ENCODE measurements at places on chromosomes 12 and 14.
A peak's percentile ranks its signal among the peaks of the same experiment; 100 is the strongest.

DNA sequence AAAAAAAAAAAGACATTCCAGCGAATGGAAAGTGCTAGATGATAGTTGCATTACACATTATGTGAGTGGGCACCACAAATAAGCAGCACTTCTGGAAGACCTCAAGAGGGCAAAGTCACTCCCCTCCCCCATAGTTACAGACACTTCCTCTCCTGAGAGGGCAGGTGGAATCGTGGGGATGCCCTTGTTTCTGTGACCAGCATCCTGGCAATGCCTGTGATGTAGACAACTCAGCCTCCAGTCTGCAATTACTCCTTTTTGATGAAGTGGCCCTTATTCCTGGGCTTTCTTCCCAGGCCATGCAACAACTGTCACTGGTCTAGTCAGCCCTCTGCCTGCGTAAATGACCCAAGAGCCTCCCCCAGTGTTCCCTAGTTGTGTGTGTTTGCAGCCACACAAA, 104.8 kb downstream of the VRK1 start:
- DNase-seq = no peak

DNA sequence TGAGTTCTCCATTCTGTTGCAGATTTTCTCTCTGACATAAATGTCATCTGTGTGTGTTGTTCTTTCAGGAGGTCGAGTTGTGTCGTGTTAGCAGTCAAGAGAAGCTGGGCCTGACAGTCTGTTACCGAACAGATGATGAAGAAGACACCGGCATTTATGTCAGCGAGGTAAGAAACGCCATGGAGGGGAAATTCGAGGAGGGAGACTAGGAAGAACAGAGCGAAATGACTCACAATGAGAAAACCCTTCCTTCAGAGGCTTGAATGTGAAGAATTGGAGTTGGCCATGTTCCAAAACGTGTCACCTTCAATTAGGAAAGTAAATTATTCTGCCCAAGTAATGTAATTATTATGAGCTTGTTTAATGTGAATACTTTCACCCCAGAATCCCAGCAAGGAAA, 364.5 kb downstream of the PDZRN4 start:
- peak; percentile 87 for DNase-seq

DNA sequence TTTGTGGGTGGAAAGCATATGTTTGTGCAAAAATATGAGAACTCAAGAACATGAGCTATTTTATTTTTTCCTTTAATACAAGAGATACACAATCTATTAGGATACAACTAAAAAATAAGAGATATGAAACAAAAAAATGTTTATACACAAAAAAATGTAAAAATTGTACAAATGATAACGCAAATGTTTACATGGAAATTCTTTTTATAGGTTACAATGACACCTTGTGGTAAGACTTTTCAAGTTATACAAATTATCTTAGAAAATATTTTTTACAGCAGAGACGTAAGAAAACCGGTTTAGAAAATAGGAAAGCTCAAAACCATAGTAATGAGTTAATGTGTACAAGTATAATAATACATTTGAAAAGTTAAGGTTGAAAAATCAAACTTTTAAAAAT, 25.5 kb downstream of the CEP83 start:
- no peak for DNase-seq

DNA sequence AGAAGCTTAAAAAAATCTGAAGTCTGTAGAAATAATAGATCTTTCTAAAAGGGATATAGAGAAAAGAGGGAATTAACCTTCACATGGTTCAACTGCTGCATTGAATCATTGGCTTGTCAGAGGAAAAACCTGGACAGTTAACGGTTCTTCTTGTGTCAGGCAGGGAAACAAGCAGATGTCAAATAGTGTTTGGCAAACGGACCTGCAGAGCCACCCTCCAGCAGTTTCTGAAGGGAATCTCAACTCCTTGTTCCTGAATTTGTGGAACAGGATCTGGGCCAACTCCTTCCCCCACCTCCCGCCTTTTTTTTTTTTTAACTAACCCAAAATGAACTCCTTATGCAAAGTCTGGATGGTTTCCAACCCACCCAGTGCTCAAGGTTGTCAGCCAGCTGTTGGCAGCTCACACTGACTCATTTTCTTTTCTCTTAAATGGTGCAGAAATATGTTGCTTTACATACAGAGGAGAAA, 187.3 kb downstream of the CAND1 start:
- DNase-seq = peak; percentile 31

DNA sequence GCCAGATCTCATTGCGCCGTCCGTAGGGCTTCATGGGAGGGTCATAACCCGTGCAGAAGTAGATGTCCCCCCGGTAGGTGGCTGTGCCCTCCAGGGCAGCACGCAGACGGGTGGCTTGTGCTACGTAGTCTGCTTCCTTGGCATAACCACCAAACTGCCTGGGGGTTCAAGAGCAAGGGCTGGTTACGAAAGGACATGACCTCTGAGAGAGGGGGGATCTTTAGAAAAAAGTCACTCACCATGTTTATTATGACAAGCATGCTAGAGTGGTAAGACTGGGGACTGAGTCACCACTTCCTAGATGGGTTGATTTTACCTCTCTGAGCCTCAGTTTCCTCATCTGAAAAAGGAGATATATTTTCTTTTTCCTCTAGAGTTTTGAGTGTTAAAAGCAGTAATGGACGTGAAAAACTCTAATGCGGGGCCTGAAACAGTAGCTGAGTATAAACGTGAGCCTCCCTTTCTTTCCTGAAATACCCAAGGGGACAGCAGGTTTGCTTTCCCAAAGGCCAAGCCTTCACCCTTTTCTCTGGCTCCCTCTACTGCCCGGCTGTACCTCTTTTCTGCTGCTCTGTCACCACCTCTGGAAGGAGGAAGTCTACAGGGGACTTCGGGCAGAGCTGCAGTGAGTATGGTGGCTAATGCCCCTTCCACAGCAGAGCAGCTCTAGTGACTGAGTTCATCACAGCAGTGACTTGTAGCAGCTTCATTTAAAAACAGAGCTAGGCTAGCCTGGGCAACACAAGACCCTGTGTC, 23.5 kb upstream of the GPRC5D start:
- DNase-seq = peak; percentile 52

- no peak for DNase-seq
Observed at GRCh38 chr12:93708952-93709351, 31.8 kb downstream of the CRADD start.

DNA sequence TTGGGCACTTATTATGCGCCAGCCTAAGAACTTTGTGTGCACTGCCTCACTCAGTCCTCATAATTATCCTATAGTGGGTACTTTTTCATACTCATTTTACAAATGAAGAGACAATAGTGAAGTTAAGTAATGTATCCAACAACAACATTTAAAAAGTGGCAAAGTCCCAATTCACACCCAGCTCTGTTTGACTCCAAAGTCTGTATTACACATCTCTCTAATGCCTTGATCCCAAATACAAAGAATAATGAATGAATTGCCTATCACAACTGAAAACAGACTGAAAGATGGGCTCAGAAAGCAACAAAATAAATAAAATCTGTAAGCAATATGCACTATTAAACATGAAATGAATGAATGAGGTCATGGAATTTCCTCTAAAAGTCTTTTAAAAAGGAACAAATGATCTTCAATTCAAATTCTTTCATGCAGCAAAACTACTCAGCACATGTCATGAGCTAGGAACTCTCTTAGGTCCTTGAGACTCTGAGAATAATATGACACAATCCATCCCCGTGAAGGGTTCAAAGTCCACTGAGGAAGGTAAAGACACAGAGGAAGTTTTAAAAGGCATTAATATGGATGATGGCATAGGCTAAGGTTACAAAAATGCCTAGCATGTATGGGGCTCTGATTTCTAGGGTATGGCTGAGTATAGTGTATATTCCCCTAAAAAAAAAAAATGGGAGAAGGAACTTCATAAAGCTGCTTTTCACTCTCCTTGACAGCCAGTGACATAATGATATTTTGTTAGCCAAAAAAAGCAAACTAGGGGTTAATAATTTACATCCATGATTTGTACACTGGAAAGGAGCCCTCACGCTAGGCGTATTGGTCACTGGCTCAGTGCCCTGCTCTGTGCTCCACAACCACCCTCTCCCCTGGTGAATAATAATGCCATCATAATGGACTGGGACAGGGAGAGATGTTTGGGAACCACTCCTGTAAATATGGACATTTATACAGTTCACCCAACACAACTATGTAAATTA, 103.4 kb downstream of the SLC2A13 start:
- DNase-seq = no peak

DNA sequence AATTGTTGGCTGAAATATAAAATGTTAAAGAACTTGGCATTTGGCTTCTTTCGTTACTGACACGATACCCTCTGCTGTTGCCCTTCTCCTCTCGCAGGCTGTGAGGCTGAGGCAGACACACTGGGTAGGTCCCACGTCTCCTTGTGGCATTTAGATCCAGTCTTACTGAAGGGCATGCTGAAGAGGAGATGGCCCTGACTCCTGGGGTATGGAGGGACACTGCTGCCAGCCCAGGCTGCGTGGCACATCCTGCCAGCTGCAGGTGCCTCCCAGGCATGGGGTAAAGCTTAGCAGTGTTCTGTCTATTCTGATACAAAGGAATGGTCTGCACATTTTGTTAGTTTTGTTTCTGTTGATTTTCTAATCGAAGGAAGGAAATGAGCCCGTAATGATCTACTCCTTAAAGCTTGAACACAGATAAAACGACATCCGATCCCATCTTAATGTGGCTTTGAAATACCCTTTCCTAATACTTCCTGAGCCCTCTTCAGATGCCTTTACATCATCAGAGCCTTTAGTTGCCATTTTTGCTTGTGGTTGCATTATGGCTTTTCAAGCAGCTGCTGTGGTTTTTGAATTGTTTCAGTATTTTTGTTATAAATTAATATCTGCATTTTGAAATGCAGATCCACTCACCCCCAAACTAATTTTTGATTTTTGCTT, 61.1 kb downstream of the WDR20 start:
- DNase-seq = peak; percentile 19

GRCh38 chr12:92573104-92573503, 129.7 kb upstream of the PLEKHG7 start:
- DNase-seq = no peak

DNA sequence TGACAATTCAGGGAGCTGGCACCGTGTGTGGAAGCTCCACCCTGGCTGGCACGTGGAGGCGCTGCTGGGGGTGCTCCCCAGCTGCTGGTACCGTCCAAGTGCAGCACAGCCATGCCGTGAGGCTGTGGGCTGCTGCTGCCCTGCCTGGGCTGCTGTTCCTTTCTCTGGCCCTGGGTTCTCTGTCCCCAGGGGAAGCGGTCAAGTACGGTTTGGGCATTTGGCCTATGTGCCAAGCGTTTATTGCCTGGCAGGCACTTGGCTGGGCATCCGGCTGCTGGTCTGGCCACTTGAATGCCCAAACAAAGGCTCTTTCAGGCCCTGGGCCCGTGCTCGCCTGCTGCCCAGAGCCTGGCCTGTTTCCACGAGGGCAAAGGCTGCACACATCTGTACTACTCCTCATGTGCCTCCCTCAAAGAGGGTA, 39.6 kb downstream of the RHOF start:
- no peak for DNase-seq

DNA sequence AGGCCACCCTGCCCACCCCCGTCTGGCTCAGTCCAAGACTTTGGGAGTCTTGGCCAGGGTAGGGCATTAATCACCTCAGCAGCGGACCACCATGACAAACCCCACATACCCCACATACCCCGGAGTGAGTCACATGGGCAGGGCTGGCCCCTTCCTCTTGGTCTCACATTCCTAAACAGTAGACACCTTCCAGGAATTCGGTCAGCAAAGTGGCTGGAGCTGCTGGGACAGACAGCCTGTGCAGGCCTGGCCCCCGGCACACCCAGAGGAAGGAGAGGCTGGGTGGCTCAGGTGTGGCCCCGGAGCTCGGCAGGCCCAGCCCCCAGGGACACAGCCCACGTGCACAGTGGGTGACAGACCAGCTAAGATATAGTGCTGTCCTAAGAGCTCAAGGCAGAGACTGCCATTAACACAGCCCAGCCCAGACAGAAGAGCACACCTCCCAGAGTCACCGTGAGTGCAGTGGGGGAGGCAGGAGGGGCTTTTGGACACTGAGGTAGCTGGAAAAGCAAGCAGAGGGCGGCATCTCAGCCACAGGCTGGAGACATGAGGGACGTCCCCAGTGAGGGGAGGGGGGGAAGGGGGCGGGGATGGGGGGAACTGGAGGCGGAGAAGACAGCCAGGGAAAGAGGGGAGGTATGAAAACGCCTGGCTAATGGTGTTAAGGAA, 24.0 kb downstream of the CCDC85C start:
- DNase-seq = peak; percentile 78

DNA sequence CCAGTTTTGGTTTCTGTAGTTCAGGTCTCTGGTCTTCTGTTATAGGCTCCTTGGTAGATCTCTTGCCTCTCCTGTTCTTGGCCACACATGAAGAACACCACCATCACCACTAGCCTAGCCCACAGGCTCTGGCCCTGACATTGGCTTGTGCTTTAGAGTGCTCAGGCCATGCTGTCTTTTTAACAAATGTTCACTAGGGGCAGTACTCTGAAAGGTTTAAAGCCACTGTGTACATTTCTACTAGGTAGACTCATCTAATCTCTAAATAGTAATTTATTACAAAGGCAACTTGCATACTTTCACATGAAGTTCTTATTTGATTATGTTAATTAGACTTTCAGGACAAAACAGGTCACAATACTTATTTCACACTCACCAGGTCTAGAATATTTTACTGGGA, 38.3 kb downstream of the PDE6H start:
- peak; percentile 50 for DNase-seq

DNA sequence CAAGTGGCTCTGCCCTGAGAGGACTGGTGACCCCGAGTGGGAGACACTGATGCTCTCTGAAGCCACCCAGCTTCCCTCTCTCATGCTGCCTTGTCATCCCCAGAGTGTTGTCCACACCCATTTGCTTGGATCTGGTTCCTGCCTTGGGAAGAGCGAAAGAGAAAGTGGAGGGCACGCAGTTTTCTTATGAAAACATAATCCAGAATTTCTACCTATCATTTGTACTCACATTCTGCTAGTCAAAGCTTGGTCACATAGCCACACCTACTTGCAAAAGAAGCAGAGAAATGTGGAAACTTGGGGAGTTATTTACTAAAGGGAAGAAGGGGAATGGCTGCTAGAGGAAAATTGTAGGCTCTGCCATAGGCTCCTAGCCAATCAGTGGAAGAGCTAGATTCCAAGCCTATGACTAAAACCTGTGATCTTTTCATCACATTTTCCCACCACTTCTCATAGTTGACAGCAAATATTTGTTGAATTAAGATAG, 326.3 kb downstream of the ZFP36L1 start:
- DNase-seq = no peak

DNA sequence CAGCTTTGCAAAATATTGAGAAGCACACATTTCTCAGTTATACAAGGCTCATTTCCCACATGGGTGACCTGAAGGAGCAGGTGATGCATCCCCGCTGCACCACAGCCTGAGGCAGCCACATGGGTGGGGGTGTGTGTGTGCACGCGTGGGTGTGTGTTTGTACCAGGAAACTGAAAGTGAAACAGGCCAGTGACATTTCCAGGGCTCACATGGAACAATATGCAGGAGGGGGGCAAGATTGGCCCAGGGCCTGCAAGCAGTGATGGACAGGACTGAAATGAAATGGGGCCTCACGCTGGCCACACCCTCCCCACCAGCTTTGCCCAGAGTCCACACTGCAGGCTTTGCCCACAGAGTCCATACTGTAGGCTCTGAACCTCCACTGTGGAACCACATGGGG, 154.2 kb upstream of the PARP11 start:
- DNase-seq = no peak

DNA sequence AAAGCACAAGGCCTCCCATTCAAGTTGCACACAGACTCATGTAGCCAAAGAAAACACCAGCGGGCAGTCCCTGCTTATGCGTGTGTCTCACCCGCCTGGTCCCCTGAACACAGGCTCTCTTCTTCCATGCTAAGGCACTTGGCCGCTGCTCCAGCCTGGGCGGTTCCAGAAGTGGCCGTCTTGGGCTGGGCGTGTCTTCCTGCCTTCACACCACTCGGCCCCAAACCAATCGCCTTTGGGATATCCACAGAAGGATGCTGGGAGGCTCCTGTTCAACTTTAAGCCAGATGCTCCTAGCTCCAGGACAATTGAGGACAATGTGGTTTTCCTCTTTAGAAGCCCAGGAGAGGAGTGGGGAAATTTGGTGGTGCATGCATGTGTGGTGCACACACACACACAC, 2.2 kb downstream of the SCARB1 start:
- DNase-seq = peak; percentile 76

Measured in NCI-H82 (cell line).